Caco-2 (cell line): ENCODE measurements at places on chromosomes 12 and 14. TPM values are rescaled to one million over a fixed set of nuclear protein-coding genes. Genes with fewer than 3 reads are reported as not detected.

The KRT79 gene
- not detected in 2 replicates for total RNA-seq

The RD3L gene
- total RNA-seq = not detected in 2 replicates

The CFAP73 gene
- total RNA-seq = 0.23 TPM in 1 of 2 replicates, not detected in the other

The VRTN gene
- 1.7 and 1.8 TPM in 2 replicates for total RNA-seq

The DBX2 gene
- total RNA-seq = not detected in 2 replicates

The P2RX2 gene
- not detected in 2 replicates for total RNA-seq

- H3K27ac ChIP-seq = no peak overlapping the region
- no peak overlapping the region for H3K4me3 ChIP-seq
- no peaks in the 10 kb centered on the region for H3K27me3 ChIP-seq
- H3K36me3 ChIP-seq = no peaks in the 10 kb centered on the region
Observed at GRCh38 chr12:65609359-65609771, 214.9 kb upstream of the HMGA2 start.

DNA sequence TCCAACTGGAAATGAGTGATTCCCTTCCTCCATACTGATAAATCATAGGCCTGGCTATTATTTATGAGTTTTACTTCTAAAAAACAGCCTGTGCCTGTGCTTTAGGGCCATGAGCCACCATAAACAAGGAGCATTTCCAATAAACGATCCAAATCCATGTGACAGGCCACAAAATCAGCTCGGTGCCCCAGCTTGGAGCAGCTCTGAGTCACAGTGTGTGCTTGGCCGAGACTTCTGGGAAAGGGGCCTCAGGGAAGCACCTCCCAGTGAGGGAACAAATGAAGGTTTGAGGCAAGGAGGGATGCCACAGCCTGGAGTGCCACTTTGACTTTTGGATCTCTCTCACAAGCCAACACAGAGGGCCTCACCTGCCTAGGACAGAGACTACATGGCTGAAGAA lies 190.4 kb downstream of the NTF3 start:
- no peak for DNase-seq
- no peak overlapping the region for H3K4me3 ChIP-seq
- H3K4me1 ChIP-seq = no peaks in the 10 kb centered on the region

- H3K27me3 ChIP-seq = no peaks in the 10 kb centered on the region
- H3K4me1 ChIP-seq = no peaks in the 10 kb centered on the region
- H3K36me3 ChIP-seq = no peaks in the 10 kb centered on the region
- DNase-seq = no peak
- no peak overlapping the region for H3K27ac ChIP-seq
- no peak overlapping the region for H3K4me3 ChIP-seq
Observed at GRCh38 chr12:42017051-42017450, 127.6 kb downstream of the GXYLT1 start.

- H3K27ac ChIP-seq = no peak overlapping the region
- H3K4me3 ChIP-seq = no peak overlapping the region
- DNase-seq = no peak
- no peaks in the 10 kb centered on the region for H3K36me3 ChIP-seq
- no peaks in the 10 kb centered on the region for H3K27me3 ChIP-seq
Observed at GRCh38 chr12:68303850-68304249, 28.3 kb downstream of the MDM1 start.
